ENCODE measurements at places on chromosomes 6 and 20.

- DNase-seq = no peak
Observed at GRCh38 chr20:36984257-36984638, 32.7 kb upstream of the SAMHD1 start.

DNA sequence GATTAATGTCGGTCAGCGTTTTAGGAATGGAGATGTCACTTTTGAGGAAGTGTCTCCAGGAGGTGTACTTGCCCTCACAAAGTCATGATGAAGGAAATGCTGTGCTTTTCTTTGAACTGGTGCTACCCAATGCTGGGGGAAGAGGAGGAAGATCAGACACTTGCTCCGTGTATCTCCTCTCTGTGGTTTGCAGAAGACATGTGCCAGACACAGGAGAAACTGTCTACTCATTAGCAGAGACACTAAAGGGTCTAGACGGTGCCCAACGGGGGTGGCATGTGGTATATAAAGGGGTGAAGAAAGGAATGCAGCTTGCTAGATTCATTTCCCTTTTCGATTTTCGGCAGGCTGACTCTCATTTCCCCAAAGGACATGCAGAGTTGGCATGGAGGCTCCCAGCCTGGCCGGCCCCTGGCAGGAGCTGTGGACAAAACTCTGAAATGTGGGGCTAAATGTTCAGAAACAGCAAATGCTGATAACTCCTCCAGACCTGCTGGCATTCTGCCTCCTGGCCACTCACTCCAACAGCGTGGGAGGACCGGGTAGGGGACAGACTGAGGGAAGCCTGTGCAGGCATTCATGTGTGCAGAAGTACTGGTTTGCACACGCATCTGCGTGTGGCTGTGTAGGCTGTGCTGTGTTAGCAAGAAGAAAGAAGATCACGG lies 59.6 kb upstream of the QKI start:
- DNase-seq = no peak

DNA sequence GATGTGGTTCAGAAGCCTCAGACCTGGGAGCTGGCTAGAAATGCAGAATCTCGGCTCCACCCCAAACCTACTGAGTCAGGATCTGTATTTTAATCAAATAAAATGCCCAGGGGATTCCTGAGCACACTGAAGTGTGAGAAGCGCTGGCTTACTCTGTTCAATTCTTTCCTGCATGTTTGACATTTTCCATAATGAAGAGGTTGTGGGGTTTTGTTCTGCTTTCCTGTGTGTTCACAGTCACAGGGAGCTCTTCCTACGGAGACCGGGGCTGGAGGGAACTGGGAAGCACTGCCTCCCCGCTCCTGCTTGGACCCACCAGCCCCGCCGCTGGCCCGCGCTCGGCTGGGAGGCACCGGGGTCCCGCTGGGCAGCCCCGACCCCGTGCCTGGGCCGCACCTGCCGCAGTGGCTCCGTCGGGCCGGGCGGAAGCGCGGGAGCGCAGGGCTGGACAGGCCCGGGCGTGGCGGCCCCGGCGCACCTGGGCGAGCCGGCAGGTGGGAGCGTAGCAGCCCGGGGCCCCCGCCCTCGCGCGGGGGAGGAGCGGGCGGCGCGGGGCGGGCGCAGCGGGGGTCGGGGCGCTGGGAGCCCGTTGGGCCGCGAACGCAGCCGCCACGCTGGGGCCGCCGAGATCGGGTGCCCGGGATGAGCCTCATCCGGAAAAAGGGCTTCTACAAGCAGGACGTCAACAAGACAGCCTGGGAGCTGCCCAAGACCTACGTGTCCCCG lies at the start of gene MAPK13:
Gene MAPK13 (plus strand): TSS at position 573 of the 726 bp plus-strand sequence. CDS start 70 bp downstream, at position 643.
- no peak for DNase-seq

- no peak for DNase-seq
Observed at GRCh38 chr6:105152880-105153279, 26.9 kb downstream of the POPDC3 start.

DNA sequence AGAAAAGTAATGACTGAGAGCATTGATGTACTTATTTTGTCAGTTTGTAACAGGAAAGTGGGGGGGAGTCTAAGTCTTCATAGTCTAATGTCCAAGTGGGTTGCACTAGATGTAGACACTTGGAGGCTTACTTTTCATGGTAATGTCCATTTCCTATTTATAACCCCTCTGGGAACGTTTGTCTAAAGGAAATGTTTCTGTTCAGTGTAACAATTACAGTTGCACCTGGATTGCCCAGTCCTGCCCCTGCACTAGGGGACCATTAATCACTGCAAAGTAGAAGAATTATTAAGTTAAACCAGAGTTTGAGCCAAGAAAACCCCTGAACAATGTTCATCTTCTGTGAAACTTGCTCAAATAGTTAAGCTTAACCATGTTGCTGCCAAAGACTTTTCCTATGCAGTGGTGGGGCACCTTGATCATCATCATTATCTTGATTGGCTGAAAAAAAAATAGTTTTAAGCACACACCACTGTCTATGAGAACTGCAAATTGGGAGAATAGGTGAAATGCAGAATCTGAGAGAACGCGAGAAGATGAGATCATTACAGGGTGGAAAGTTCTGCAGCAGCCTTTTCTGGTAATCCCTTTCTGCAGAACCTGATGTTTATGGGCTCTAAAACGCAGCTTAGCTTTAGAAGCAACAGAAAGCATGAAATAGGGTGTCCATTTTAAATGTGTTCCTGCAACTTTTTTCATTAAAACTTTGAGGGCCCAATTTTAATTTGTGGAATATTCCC lies 106.0 kb downstream of the ZNF217 start:
- DNase-seq = no peak

- no peak for DNase-seq
Observed at GRCh38 chr6:158153576-158153975, 14.5 kb downstream of the SERAC1 start.

Measured in AG09319 (cell line).